ENCODE measurements at places on chromosomes 1 and 21. TPM values are rescaled to one million over a fixed set of nuclear protein-coding genes. Genes with fewer than 3 reads are reported as not detected.

Gene HAO2
- not detected for total RNA-seq

Gene FAM43B
- total RNA-seq: not detected

Gene TMEM82
- not detected for total RNA-seq

Gene CCDC30
- 1.0 TPM for total RNA-seq

Gene LIN28A
- not detected for total RNA-seq

Gene RABIF
- total RNA-seq: 9.0 TPM

Gene SPATA21
- not detected for total RNA-seq

Gene SDCCAG8
- 24.7 TPM for total RNA-seq

All from activated naive CD8-positive, alpha-beta T cell treated with anti-CD3 and anti-CD28 coated beads for 36 hours (primary cell).